ENCODE measurements at places on chromosomes 12 and 14.

DNA sequence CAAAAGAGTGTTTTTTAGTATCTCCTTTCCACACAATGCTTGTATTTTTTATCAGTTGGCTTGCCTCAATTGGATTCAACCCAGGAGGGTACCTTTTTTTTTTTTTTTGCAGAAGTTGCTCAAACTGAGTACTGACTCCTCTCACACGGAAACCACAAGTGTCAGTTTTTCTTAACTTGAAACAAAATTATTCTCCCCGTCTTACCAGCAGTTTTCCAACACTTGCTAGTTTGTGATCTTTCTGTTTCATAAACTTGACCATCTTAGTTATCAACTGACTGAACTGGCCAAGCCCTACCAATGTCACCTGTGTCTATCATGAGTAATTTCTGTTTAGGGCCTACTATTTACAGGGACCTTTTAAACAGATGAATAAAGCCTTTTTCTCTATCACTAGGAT lies 34.1 kb upstream of the ITPR2 start:
- no peak for DNase-seq

- peak; percentile 62 for DNase-seq
Measured at GRCh38 chr14:68283378-68284123, 464.0 kb downstream of the RAD51B start.

- DNase-seq, result peak; percentile 9
Measured at GRCh38 chr12:46516933-46517578, 144.5 kb upstream of the SLC38A2 start.

DNA sequence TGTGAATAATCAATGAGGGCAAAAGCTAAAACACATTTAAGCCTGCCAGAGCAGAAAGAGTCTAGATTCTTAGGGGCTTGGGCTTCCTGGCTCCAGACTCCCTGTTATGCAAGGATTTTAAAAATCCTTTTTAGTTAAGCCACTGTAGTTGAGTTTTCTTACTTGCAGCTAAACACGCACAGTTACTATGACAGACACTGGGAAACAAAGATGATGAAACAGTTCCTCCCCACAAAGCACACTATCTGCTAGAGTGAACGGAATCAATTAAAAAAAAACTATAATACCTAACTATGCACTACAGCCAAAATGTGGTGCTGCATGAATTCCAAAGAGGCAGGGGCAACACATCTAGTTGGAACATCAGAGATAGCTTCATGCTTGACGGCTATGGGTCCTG lies 28.2 kb downstream of the RPS6KA5 start:
- no peak for DNase-seq

- no peak for DNase-seq
Measured at GRCh38 chr12:122238861-122239260, 13.0 kb upstream of the DIABLO start.

DNA sequence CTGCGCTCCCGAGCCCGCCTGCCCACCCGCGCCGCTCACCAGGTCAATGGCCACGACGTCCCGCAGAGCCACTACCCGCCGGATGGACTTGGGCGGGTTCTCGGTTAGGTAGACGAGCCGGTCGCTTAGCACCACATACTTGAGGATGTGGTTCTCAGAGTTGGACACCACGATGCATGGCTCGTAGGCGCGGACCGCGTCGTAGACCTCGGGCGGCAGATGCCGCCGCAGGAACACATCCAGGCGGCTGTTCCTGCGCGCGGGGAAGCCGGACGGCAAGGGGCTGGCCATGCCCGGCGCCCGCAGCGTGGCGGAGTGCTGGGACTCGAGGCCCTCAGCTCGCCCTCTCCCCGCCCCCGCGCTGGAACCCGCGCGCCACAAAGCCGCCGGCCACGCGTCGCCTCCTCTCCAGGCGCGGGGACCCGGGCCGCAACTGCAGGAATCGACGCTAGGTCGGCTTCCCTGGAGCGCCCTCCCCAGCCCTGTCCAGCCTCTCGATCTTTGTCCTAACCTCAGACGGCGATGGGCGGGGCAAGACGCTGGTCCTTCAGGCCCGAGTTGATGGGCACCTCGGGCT lies at the start of gene C12orf56:
Gene C12orf56, minus strand, starts transcription at position 484 of the 577 bp plus-strand sequence. Its CDS starts 193 bp downstream, at position 291.
- DNase-seq, result no peak

GRCh38 chr14:100102156-100102785 lies 37.0 kb downstream of the EVL start:
- DNase-seq, result no peak

- DNase-seq, result no peak
Measured at GRCh38 chr14:76742966-76743365, 18.3 kb upstream of the VASH1 start.

DNA sequence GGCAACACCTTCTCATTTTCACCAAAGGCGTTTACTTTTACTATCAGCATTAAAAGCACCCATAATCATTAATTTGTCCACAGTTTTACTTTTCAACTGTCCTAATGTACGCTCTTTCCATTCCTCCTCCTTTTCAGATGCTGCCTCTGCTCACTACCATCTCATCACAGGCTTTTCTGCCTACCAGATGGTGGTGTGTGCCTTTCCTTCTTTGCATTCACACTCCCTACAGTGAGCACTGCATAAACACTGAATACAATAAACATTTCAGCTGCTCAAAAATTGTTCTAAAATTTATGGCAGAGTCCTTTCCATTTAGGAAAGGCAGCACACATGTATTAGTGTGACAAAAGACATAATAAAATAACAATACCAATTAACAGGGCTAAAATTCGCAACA lies 435.7 kb downstream of the GXYLT1 start:
- no peak for DNase-seq

DNA sequence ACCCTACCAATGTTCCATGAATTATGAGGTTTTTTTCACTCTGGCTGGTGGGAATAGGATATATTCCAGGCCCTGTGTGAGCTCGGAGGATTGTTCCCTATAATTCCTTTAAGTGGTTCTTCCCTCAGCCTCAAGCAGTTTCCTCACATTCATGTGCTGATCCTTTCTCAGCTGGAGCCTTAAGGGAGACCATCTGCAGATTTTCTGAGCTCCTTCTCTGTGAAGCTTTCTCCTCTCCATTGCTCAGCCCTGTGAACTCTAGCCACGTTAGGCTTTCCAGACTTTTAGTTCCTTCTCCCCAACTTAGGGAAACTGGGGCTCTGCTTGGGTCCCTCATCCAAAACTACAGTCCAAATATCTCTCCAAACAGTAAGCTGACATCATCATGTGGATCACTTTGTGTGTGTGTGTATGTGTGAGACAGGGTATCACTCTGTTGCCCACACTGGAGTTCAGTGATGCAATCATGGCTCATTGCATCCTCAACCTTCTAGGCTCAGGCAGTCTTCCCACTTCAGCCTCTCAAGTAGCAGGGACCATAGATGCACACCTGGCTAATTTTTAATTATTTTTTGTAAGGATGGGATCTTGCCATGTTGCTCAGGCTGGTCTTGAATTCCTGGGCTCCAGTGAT lies 219.5 kb upstream of the OTX2 start:
- DNase-seq, result no peak

DNA sequence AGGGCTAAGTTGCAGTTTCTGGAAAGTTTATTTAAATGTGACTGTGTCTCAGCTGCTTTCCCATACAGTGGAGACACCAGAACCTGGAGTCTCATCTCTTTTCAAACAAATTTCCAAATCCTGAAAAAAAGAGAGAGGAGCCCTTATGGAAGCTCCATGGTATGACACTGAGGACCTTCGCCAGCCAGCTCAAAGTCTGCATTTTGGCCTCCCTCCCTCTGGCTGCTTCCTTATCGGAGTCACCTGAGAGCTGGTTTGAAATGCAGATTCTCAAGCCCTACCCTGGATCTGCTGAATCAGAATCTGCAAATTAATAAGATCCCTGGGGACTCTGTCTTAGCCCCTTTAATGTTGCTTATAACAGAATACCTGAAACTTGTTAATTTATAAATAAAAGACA lies 21.7 kb upstream of the JDP2 start:
- DNase-seq, result no peak

GRCh38 chr14:53953828-53954550 lies 2.6 kb downstream of the BMP4 start:
- DNase-seq, result no peak

- DNase-seq, result no peak
Measured at GRCh38 chr12:1566449-1567135, 27.8 kb downstream of the FBXL14 start.

- DNase-seq, result no peak
Measured at GRCh38 chr14:35117112-35117511, 4.7 kb downstream of the PPP2R3C start.

DNA sequence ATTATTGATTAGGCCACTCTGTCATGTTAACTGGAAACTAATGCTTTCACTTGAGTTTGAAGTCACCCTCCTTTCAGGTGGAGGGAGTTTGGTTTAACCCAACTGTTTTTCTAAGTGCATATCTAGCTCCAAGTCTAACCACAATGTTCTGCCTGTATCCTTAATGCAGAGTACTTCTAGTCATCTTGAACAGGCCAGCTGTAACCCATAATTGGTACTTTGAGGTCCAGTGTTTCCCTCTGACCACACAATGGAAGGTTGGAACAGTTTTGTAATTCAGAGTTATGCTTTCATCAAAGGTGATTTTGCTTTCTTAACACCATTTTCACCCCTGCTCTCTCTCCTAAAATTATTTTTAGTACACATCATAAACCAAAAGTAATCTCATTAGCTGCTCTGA lies 237.2 kb upstream of the DCN start:
- DNase-seq, result no peak

GRCh38 chr12:101713059-101713682 lies 15.7 kb downstream of the CHPT1 start:
- DNase-seq, result no peak

DNA sequence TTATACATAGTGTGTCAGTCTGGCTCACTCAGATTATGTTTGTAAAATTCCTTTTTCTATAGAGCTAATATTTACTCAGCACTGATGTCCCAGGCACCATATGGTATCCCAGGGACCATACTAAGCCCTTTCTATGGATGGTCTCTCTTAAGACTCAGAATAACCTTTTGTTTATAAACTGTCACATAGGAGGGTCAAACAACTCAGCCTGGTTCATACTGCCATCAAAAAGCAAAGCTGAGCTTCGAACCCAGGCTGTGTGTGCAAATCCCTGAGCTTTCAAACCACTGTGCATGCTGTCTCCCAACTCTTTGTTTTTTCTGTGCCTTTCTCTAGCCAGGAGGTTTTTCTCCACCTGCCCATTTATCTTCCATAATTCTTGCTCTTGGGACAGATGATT lies 135.6 kb upstream of the ARHGAP5 start:
- no peak for DNase-seq

DNA sequence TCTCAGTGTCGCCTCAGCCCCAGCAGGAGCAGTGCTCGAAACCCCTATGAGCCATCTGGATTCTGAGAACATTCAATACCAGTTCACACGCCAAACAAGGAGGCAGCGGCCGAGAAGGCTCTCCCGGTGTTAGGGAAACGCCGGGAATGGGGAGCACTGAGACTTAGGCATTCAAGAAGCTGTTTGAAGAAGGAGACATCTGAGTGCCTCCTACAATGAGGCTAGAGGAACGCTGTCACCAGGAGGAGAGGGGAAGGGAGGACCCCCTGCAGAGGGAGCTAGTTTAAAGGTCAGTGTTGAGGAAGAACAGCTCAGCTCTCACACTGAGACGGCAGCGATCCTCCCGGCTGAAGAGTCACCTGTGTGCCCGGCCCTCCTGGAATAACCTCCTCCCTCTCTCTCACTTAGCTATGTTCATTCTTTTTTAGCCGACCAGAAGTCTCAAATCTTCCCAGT lies 69.9 kb downstream of the SERPINA3 start:
- DNase-seq, result no peak

GRCh38 chr12:8658346-8658745 lies 4.3 kb downstream of the MFAP5 start:
- DNase-seq, result no peak

DNA sequence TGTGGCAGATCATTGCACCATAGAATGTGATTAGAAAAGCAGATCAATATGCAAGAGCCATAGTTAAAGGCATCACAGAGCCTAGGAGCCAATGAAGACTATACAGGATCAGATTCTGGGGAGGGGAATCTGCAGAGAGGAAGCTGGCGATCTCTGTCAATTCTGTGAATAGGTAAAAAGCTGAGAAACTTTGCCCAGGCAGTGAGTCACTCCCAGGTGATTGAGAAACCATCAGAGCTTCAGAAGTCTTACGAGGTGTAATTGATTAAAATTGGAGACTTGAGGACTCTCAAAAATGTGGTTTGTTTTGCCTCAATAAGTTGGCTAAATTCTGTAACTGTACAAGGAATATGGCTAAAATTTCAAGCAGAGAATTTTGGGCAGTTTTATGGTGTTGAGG lies 41.7 kb upstream of the TSPAN11 start:
- no peak for DNase-seq

GRCh38 chr12:59499774-59500173 lies 96.1 kb upstream of the SLC16A7 start:
- no peak for DNase-seq

DNA sequence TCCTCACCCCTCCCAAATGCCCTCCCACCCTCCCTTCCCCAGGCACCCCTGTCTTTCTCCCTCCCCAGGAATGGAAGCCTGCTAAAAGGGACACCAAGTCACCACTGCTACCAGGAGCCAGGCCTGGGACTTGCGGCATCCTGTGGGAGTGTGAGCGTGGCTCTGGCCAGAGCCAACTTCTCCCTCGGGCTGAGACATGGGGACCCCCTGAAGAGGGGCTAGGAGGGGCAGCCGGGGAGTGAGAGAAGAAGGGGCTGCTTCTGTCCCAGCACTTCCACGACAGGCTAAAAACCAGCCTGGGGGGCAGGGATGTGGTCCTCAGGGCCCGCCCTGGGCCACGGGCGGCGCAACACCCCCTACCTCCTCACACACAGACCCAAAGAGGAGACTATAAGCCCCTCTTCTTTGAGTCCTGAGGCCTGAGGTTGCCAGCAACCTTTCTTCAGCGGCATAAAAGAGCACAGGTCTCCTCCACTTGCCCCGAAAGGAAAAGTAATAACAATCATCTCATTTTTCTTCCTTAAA lies 278.9 kb downstream of the DPF3 start:
- DNase-seq, result no peak

DNA sequence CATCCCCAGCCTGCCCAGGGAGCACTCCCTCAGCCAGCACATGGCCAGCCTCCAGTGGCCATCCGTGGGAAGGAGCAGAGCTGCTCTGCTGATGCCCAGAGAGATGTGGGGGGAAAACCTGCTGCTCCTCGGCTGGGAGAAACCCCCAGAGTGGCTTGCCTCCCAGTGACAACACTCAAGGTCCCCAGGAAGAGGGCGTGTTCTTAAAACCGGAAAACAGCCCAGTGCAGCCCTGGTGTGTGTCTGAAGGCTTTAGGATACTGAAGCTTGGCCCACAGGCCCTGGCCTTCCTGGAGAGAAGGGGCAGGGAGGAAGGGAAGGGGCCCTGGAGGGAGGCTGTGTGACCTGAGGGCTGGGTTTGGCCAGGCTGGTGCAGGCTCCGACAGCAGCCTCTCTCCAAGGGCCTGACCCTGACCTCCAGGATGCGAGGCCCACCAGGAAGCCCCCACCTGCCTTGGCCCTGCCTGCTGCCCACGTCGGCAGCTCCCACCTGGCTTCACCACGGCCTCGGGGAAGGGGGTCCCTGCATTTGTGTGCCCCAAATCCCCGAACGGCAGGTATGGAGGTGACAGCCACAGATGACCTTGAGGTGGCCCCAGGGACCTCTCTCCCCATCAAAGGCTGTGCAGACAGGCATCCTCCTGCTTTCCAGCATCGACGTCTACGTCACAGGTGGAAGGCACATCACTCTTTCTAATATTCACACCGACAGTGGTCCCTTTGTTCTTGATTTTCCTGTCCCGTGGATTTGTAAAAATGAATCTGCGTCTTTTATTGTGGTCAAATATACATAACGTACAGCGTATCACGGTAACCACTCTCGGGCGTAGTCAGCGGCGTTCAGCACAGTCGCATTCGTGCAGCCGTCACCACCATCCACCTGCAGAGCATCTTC lies 190.0 kb upstream of the C14orf180 start:
- no peak for DNase-seq

- no peak for DNase-seq
Measured at GRCh38 chr14:104894331-104895206, 29.5 kb downstream of the CEP170B start.

GRCh38 chr14:93691042-93691780 lies 97.1 kb downstream of the PRIMA1 start:
- no peak for DNase-seq

Measured in germinal center (tissue), 1 donor.